ENCODE measurements at places on chromosomes 2 and 18. TPM values are rescaled to one million over a fixed set of nuclear protein-coding genes. Genes with fewer than 3 reads are reported as not detected.

- no peak for DNase-seq
Measured at GRCh38 chr18:23573626-23574431, 12.5 kb downstream of the NPC1 start.

- DNase-seq: peak; percentile 57
Measured at GRCh38 chr2:217445723-217446122, 557.1 kb downstream of the TNS1 start.

DNA sequence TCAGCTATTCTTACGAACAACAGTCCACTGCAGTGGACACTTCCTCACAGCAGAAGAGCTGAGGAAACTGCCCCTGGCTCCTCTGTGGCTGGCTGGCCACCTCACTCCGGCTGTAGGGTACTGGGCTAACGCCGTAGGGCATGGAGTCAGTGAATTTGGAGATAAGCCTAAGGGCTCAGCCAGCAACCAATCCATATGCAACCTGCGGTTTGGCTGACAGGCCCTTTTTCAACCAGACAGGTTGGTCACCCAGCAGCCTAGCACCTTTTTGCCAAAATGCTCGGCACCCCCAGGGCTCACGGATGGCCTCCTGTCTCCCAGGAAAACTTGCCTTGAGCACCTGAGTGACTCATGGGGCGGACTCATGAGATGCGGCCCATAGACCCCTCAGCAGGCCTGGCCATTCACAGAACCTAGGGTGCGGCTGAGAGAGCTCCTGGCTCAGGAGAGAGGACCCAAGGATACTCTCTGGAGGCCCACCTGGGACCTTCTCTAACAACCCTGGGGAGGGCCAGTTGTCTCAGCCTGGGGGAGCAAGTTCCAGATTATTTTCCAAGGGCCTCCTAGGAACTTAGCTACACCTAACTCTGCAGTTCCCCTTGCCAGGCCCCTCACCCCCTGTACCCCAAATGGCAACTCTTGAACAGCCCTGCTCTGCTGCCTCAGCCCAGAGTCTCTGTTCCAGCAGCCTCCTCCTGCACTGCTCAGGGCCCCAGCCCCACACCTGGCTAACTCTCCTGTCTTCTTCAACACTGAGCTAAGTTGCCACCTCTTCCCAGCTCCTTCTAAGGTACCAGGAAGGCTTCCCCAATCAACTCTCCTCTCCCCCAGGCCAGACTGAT lies 252.1 kb downstream of the CYP26B1 start:
- DNase-seq: no peak

DNA sequence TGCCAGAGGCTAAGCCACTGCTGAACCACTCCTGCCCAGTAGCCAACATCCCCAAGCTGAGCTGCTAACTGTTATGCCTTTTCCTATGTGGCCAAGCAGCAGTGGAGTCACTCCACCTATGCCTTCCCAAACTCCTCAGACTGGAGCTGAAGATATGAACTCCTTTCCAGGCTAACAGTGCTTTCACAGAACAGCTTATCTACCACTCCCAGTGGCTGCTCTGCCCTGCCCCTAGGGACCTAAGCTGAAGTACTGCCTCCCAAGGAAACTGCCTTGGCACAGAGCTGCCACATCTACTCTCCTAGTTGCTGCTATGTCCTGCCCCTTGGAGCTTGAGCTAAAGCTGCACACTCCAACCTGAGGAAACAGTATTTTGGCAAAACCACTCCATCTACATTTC lies 275.9 kb downstream of the RBM43 start:
- DNase-seq: no peak

DNA sequence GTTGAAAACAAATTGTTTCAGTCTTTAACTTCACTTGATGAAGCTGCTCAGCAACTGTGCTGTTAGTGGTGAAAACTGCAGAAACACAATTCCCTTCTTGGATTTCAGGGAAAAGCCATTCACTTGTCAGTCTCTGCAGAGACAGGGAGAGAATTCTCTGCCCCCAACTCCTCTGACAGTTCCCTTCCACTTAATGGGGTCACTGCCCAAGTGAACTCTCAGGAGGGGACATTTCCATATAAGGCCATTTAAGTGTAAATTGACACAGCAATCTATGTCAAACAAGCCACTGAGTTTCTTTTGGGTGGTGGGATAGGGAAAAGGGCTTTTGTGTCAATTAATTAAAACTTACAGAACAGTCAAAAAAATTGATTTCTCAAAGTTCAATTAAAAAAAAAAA lies 51.4 kb upstream of the DNER start:
- DNase-seq: no peak

Gene LIMS1
- total RNA-seq: 170 TPM

DNA sequence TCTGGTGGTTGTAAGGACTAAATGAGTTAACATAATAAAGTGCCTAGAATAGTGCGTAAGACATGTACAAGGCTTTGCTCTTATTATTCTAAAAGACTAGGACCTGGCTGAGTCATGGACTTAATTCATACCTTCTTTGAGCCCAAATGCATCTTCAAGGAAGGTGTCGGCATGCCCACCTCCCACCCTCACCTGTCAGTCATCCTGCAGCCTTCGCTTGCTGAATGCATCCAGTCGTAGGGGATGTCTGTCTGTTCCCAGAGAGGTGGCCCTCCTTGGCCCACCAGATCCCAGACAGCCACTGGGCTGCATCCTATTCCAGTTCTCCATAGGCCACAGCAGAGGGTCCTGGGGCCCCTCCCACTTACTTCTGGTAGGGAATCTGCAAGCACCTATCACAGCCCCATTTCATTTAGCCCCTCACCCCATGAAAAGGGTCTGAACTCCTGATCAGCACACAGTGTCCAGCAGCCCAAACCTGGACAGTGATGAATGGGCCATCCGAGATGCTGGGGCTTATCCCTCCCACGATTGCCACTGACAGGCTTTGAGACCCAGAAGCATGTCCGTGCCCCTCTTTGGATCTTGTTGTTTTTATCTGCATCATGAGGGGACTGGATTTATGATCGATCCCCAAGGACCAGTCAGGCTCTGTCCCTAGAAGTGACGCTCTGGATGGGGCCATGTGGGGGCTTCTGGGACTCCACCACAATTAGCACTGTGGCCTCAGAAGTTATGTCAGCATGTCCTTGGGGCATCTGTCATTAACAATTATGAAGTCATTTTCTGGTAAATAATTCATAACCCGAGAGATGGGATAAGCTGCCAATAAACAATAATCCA lies 101.1 kb downstream of the KLHL29 start:
- no peak for DNase-seq

- no peak for DNase-seq
Measured at GRCh38 chr2:20438334-20439192, 8.3 kb upstream of the RHOB start.

DNA sequence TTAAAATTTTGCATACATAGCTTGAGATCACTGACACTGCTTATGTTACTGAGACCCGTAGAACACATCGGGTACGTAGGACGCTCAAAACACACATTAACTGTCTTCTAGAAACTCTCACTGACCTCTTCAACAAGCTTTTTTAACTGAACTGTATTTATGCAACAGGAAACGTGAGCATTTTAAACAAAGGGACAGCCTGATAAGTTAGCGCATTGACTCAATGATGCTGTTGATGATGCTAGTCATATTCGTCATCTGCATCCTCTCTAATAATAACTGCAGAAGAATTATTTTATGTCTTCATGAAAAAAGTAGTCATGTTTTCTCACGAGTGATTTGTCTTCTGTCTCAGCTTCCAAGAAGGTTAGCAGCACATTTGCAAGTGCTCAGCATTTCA lies 824.0 kb downstream of the DCDC2C start:
- DNase-seq: no peak

Gene CXCR1
- total RNA-seq: 2.9 TPM

- DNase-seq: peak; percentile 14
Measured at GRCh38 chr2:58428096-58429013, 187.2 kb upstream of the FANCL start.

Gene DYNC2LI1
- total RNA-seq: 44.1 TPM

Gene GPBAR1
- total RNA-seq: 2.4 TPM

GRCh38 chr2:189425676-189426075 lies 15.6 kb upstream of the WDR75 start:
- DNase-seq: no peak

DNA sequence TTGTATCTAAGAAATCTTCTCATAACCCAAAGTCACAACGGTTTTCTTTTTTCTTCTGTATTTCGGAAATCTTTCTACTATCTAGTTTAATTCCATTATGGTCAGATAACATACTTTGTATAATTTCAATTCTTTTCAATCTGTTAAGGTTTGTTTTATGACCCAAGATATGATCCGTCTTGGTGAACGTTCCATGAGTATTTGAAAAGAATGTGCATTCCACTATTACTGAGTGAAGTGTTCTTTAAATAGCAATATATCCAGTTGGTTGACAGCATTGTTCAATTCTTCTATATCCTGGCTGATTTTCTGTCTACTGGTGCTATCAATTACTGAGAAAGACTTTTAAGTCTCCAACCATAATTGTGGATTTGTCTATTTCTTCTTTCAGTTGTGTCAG lies 414.5 kb downstream of the TNS1 start:
- peak; percentile 11 for DNase-seq

Gene WDR75
- 34.4 TPM for total RNA-seq

Gene CTNNA2
- total RNA-seq: 0.96 TPM

DNA sequence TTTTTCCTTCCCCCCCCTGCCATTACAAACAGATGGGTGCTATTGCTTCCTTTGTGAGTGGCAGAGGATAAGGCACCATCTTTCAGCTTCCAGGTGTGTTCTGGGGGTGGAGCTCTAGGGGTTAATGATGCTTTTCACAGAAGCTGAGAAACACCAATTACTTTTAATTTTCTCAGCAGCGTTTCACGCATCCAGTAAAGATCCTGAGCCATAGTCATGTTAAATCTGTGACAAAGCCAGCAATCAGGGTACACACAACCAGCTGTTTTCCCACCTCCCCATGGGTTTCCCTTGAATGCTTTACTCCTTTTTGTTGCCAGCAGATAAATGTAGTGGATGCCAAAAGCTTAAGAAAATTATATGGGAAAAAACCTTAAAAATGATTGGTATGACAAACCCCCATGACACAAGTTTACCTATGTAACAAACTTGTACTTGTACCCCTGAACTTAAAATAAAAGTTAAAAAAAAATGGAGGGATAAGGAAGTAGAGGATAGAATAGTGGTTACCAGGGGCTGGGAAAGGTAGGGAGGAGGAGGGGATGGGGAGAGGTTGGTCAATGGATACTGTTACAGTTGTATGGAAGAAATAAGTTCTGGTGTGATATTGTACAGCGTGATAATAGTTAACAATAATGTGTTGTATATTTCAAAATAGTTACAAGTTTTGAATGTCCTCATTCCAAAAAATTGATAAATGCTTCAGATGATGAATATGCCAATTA lies 70.0 kb downstream of the ACOXL start:
- DNase-seq: no peak

DNA sequence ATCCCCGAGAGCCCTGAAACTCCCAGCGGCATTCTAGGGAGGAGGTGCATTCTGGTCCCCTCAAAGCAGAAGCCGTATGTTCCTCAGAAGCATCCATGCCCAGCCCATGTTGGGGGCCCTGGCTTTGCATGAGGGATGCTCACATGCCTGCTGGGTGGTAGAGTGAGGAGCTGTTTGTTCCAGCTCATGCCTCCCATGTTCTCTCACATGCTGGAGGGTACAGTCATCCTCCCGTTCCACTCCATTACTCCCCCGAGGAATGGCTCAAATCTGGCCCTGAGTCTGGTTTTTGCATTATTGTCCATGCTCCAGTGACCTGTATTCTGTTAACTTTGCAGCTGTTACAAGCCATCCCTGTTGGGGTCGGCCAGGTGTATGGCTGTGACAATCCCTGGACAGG lies 24.1 kb downstream of the SLC14A2 start:
- DNase-seq: no peak

GRCh38 chr2:197090742-197091367 lies 164.3 kb upstream of the PGAP1 start:
- DNase-seq: no peak

GRCh38 chr2:10521356-10522169 lies 73.4 kb upstream of the ODC1 start:
- DNase-seq: no peak

- DNase-seq: no peak
Measured at GRCh38 chr2:216092646-216093045, 10.9 kb downstream of the TMEM169 start.

DNA sequence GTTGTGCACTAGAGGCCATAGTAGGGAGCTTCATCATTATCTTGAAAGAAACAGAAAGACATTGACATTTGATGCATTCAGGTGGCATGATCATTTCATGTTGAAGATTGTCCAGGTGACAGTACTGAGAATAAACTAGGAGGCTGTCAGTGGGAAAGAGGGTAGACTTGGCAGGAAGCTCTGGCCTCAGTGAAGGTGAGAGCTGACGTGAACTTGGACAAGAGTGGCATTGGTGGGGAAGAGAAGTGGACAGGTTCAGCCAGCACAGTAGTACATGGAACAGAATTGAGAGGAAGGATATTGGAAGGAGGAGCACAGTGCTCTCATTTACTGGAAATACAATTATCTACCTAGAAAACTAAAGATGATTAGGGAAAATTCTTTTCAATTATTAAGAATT lies 245.2 kb downstream of the CYRIA start:
- no peak for DNase-seq

Gene GCG
- 2.4 TPM for total RNA-seq

DNA sequence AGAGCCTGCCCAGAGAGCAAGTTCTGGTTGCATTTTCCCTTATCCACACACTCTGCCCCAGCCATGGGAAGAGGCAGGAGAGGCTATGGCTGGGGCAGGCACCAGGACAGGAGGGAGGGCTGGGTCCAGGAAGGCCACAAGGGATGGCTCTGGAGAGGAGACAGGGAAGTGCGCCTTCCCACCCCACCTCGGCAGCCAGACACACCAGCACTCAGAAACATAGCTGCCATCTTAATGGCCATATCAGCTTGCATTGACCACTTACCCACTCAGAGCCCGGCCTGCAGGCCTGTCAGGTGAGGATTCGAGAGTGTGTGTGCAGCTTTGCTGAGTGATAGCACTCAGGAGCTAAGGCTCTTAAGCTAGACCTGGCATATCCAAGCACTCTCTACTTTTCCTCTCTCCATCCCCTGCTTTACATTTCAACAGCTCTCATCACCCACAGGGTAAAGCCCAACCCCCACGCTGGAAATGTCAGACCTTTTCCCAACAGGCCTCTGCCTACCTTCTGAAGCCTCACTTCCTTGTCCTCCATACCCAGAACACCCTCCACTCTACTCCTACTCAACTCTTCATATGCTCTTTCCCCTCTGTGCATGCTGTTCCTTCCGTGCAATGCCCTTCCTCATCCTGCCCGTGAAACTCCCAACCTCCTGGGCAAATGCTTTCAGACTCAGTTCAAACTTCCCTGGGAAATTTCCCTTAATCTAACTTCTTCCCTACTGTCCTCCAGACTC lies 147.9 kb downstream of the TNS1 start:
- no peak for DNase-seq

Gene NEUROD1
- total RNA-seq: 5.3 TPM

Gene ANKRD12
- 39.5 TPM for total RNA-seq

- no peak for DNase-seq
Measured at GRCh38 chr18:35282353-35282752, 7.7 kb downstream of the ZSCAN30 start.

GRCh38 chr2:233446606-233447305 lies 92.5 kb downstream of the DGKD start:
- DNase-seq: no peak

DNA sequence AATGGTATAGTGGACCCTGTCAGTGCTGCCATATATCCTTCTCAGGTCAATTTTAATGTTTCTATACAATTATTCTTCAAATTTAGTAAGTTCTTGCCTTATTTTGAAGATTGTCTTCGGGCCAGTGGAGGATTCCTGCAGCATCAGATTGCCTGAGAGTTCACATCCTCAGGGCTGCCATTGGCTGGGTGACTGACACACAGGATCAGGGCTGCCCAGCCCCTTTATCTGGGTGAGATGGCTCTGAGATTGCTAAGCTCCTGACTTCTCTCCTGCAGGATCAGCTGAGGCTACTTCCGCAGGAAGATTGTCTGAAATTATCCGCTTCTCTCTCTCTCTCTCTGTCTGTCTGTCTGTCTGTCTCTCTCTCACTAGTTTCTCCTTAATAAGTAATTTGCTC lies 567.4 kb downstream of the TSN start:
- no peak for DNase-seq
